ENCODE measurements at places on chromosomes 3 and 15. TPM values are rescaled to one million over a fixed set of nuclear protein-coding genes. Genes with fewer than 3 reads are reported as not detected.

- no peak for DNase-seq
Observed at GRCh38 chr3:143352850-143353550, 233.4 kb downstream of the CHST2 start.

DNA sequence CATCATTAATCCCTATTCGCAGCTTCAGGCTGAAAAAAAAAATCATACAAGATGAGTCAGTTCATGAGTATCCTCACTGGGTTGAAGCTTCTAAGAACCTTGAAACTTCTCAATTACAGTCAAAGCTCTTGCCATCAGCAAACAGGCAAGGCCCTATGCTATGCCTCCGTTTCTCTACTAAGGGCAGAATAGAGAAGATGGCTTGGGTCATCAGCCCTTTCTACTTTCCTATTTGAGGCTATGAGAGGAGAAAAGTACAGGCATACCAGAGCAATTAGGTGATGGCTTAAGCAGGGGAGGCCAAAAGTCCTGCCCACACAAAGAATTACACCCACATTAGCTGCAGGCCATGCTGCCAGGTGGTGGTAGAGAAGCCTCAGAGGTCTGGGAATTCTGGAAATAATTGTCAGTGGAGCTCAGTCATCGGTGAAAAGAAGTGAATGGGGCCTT lies 89.0 kb downstream of the MRPL46 start:
- no peak for DNase-seq

GRCh38 chr3:184727357-184728009 lies 15.6 kb upstream of the MAGEF1 start:
- peak; percentile 40 for DNase-seq

The INSYN1 gene
- not detected for total RNA-seq
